ENCODE measurements at places on chromosomes 16 and 17.

DNA sequence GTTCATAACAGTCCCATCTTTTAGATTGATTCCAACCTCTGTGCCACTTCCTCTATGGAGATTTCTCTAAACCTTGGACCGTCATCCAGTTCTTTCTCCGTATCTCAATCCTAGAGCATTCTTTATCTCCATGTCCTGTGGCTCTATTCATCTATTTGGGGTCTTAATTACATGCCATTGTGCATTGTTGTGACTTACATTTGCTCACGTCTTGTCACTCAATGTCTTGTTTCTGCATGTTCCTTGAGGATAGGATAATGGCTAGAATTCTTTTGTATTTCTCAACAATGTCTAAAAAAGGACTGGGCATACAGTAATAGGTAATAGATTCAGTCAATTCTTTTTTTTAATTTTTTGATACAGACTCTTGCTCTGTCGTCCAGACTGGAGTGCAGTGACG lies 50.2 kb downstream of the ARSG start:
- DNase-seq = no peak

GRCh38 chr17:68298601-68299000 lies 7.3 kb downstream of the ARSG start:
- no peak for DNase-seq

DNA sequence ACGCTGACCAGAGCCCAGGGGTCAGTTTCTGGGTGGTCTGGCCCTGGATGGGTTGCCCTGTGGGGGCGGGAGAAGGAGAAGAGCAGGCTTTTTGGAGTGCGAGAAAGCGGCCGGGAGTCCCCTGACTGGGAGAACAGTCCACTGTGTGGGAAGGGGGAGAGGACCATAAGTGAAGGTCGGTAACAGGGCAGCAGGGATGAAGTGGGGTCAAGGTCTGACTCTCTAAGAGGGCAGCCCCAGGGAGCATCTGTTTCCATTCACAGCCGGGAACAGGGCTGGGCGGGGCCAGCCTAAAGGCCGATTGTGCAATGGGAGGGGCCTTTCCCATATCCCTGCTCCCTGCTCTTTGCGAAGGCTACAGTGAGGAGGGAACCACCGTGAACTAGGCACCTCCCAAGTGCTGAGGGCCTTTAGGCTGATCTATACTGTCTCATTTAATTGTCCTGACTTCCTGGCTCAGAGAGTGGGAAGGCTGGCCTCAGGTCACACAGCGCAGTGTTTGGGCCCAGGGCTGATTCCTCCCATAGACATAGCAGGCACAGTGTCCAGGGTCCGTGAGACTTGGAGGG lies 10.4 kb upstream of the WFDC1 start:
- DNase-seq = no peak

- no peak for DNase-seq
Measured at GRCh38 chr17:70242781-70243437, 73.6 kb downstream of the KCNJ2 start.

DNA sequence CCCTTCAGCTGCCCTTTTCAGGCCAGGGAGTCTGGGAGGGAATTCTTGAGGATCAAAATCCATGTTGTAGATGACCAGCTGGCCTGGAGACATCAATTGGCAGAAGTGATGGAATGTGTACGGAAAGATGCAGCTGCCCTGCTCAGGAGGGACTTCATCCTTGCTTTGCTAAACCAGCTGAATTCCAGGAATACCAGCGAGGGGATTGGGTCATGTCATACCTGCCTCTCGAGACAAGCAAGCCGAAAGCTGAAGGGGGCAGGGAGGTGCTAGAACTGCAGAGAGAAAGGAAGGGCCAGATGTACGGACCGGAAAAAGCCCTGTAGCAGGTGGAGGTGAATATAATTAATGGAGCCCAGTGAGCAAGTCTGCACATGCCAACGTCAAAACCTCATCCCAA lies 25.6 kb upstream of the NTN1 start:
- DNase-seq = no peak

DNA sequence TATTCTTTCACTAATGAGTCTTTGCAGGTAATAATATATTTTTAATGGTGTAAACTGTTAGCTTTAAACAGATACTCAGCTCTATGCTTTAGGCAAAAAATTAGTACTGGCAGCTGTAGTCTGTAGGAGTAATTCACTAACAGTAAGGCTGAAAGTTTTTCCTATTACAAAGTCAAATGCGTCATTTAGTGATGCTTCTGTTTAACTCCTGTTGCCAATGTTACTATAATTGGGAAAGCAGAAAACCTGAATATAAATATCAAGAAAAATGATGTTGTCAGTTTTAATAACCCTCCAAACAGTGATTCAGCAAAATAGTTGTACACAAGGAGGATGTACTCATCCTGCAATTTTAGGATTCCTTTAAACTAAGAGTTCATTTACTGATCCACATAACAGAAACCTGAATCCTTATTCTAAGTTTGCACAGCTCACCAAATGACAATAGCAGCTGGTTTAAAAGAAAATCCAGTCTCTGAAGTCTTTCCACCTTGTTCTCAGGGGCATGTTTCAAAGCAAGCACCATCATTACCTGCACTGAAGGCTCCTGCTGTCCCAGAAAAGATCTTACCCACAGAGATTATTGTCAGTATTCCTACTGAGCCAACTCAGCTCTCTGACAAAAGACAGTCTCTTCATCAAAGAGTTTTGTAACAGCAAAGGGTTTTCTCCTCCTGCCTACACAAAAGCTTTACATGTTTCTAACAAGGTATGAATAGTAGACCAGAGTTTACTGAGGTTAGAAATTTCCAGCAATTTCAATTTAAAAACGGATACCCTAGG lies 4.2 kb downstream of the CDR2 start:
- no peak for DNase-seq
